NCI-H1694 (cell line): ENCODE measurements at places on chromosomes 6 and 20.

DNA sequence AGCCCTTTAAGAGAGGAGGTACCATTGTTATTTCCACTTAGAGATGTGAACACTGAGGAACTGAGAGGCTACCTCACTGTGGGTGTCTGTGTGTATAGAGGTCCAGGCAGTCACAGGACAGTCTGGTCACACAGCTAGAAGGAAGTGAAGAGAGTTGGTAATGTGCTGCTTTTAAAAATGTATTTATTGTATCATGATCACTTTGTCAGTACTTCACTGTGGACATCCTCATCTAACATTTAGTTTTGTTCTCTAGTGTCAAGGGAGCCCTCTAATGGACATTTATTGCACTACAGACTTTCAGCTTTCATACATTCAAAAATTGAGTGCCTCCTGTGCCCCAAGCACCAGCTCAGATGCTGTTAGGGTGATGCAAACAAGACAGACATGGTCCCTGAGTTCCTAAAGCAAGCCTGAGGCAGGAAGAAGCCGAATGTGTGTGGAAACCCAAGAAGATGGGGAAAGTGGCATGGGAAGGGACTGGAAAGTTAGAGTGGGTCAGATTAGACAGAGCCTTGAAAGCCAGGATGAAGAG lies 123.0 kb downstream of the SLC16A10 start:
- peak; percentile 40 for DNase-seq

- DNase-seq, result no peak
Observed at GRCh38 chr20:58245181-58245891, 16.9 kb upstream of the ANKRD60 start.

- peak; percentile 89 for DNase-seq
Observed at GRCh38 chr6:37171970-37172812, 2.2 kb downstream of the PIM1 start.

DNA sequence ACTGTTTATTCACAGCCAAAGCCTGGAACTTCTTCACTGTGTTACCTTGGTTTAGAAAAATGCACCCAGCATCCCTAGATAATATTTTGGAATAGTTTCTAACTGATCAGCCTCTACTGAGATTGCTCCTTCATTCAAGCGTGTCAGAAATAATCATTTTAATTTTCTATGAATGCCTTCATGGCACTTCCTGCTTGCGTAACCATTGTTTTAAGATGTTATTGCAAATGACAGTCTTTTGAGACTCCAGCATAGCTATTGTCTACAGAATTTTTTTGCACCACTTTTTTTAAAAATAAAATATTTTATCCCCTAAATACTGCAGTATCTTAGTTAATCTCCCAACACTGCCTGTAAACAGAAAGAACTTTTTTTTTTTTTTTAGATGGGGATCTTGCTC lies 213.1 kb downstream of the PHACTR1 start:
- no peak for DNase-seq

DNA sequence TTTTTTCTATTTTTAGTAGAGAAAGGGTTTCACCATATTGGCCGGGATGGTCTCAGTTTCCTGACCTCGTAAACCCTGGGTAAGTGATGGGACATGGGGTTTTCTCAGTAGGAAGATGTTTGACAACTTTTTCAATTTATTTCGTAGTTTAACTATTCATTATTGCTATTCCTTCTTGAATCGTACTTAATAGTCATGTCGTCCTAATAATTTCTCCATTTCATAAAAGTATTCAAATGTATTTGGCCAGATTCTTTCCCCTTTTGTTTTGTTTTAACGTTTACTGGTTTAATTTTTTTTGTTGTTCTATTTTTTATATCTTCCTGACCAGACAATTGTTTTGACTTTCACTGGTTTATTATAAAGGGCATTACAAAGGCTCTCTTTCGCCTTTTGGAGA lies 16.3 kb downstream of the GPX5 start:
- no peak for DNase-seq

DNA sequence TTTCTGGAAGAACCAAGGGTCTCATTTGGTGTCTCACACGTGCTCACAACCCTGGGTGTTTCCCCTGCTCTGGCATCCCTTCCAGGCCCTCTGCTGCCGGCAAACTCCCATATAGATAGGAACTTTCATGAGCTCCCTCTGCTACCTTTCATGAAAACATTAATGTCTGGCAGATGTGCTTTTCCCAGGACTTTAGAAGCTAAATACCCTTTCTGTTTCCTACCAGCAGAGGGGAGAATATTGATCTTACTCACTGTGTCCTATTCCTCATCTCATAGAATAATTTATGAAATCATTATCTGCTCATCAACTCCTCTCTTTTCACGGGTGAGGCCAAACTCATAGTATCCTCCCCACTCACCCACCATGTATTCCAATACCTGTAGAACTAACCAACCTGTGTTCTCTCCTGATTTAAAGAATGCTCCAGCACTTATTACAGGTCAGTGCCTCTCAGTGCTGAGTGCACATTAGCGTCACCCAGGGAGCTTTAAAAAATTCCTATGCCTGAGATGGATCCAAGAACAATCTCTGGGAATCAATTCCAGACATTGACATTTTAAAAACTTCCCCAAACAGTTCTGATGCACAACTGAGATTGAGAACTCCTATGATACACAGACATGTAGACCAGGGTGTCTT lies 298.5 kb upstream of the JAG1 start:
- no peak for DNase-seq

DNA sequence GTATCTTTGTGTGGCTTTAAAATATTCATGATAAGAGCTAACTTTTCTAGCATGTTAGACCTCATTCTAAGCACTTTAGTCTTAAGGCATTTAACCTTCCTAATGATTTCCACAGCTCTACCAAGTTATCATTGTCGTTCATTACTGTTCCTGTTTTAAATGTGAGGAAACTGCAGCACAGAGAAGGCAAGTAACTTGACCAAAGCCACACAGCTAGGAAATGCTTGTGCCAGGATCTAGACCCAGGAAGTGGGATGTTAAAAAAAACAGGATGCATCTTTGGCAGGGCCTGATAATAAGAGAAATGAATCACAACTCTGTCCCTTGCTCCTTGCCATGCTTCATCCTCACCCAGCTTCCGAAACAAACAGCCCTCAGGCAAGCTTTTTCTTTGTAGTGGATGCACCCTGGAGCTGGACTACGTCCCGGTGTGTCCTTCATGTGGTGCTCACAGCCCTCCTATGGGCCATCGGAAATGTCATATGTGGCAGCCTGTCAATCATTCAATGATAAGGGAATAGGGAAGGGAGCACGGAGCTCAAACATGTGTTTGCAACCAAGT lies 196.9 kb upstream of the RREB1 start:
- DNase-seq, result no peak

GRCh38 chr6:134880487-134881190 lies 69.3 kb downstream of the ALDH8A1 start:
- DNase-seq, result no peak

GRCh38 chr20:49344975-49345374 lies 67.1 kb upstream of the ZNFX1 start:
- peak; percentile 62 for DNase-seq

DNA sequence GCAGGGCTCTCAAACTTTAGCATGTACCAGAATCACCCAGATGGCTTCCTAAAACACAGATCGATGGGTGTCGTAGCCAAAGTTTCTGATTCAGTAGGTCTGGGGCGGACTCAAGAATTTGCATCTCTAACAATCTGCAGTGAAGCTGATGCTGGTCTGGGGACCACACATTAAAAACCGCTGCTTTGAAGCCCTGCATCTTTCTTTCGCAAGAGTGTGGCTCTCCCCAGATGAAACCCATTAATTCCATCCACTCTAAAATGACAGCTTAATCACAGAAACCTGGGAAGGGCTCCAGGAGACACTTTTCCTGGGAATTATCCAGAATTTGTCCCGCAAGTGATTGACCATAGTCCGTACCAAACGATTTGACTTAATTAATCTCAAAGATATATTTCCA lies 319.8 kb upstream of the PLCB4 start:
- DNase-seq, result no peak

DNA sequence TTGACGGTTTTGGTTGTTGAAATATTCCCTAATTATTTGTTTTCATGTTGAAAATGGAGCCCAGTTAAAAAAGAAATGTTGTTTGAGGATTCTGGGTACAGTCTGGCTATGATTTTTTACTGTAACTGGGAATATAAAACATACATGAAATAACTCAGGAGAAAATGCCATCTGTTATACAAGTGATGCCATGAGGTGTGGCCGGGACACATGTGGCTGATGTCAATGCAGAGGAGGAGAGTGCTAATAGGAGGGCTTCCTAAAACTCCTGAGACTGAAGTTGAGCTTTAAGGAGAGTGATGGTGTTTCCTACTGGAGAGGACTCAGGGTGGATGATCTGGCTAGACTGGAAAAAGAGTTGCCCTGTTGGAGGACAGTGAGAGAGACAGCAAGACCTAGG lies 12.7 kb downstream of the SCAND1 start:
- no peak for DNase-seq

DNA sequence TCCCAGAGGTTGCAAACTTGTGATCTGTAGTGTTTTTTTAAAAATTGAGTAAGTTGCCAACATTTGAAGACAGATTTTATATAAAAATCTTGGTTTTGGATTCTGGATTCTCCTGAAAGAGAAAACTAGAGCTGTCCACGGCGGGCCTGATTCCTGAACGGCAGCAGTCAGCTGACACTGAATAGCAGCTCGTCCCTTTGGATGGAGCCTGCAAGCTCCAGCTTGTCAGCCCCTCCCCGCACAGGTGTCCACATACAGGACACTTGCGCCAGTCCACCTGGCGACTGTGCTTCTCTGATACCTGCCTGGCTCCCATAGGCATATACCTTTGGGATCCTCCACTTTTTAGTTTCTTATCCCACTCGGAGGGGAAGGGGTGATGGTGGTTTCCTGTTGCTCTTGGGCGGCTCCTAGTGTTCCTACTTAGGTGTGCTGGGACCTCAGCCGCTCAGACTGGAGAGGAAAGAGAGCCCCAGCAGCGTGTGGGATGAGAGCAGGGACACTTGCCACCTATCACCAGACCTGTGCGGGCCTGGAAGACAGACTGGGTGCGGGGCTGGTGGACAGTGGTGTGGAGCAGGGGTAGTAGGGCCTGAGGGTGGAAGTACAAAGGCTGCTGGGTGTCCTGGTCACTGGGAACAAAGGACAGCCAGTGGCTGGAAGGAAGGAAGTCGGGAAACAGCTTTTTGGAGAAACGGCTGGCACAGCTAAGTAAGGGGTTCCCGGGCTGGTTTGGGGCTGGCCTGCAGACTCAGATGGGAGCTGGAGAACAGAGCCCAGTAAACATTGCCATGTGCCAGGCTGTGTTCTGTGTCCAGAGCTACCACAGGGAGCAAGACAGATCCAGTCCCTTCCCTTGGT lies 18.3 kb downstream of the GHRH start:
- DNase-seq, result no peak

- DNase-seq, result no peak
Observed at GRCh38 chr6:46062312-46062711, 46.7 kb upstream of the CLIC5 start.

DNA sequence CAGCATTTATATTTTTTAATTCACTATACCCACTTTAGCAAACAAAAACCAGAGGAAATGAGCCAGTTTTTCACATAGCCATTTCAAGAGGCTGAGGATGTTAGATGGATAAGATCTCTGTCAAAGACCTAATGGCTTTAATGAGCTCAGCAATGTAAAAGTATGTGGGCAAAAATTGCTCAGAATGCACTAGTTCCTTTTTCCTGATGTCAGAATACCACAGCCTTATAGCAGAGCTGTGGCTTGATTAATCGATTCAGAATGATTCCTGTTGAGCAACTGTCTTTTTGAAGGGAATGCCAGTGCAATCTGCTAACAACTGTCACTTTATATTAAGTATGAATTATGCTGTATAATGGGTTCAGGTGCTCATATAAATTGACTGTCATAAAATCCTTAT lies 100.6 kb upstream of the HIVEP1 start:
- no peak for DNase-seq

GRCh38 chr6:56040889-56041301 lies 165.5 kb upstream of the BMP5 start:
- DNase-seq, result no peak

DNA sequence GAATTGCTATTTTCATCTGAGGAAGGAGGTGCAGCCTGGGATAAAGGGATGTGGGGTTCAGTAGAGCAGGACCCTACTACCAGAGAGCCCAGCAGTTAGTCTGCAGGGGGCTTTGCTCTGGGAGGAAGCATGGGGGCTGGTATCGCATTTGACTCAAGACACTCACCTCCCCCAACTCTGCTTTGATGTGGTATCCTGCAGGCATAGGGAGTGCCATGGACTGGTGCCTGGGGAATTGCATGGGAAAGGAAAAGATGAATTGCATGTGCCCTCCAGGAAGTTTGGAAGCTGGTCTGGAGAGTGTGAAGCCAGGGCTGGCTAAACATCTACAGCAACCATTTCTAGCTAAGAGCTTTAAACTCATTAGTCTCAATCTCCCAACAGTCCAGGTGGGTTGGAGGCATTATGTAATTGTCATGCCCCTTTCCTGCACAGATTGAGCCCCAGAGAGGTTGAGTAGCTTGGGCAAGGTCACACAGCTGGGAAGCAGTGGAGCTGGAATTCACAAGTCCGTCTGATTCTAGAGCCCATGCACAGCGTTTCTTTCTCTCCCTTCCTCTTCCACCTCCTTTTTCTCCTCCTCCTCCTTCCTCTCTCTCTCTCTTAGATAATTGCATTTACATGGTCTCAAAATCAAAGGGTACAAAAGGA lies 26.2 kb upstream of the PNPLA1 start:
- DNase-seq, result no peak

DNA sequence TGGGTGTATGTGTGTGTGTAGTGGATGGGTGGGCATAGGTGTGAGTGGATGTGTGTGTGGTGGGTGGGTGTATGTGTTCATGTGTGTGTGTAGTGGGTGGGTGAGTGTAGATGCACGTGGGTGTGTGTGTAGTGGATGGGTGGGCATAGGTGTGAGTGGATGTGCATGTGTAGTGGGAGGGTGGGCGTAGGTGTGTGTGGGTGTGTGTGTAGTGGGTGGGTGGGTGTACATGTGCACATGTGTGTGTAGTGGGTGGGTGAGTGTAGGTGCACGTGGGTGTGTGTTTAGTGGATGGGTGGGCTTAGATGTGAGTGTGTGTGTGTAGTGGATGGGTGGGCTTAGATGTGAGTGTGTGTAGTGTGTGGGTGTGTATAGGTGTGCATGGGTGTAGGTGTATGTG lies 104.4 kb downstream of the MYLK4 start:
- DNase-seq, result no peak

DNA sequence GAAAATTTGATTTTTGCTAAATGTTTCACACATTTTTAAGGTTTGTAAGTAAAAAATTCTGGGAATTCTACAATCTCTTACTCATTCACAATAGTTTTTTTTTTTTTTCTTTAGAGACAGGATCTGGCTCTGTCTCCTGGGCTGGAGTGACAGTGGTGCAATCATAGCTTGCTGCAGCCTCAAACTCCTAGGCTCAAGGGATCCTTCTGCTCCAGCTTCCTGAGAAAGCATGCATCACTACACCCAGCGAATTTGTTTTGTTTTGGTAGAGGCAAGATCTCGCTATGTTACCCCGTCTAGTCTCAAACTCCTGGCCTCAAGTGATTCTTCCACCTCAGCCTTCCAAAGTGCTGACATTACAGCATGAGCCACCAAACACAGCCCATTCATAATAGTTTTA lies 232.8 kb downstream of the GJA1 start:
- no peak for DNase-seq

- no peak for DNase-seq
Observed at GRCh38 chr6:19002976-19003560, 615.9 kb downstream of the RNF144B start.

GRCh38 chr20:38242848-38243708 lies 17.5 kb downstream of the KIAA1755 start:
- DNase-seq, result no peak

- no peak for DNase-seq
Observed at GRCh38 chr20:34311118-34312023, 8.2 kb upstream of the AHCY start.

- no peak for DNase-seq
Observed at GRCh38 chr6:48080227-48081009, 30.6 kb downstream of the PTCHD4 start.
